ENCODE measurements at places on chromosomes 12 and 14. TPM values are rescaled to one million over a fixed set of nuclear protein-coding genes. Genes with fewer than 3 reads are reported as not detected.

HOTAIR gene
- polyA plus RNA-seq, result 0.05 TPM

DNA sequence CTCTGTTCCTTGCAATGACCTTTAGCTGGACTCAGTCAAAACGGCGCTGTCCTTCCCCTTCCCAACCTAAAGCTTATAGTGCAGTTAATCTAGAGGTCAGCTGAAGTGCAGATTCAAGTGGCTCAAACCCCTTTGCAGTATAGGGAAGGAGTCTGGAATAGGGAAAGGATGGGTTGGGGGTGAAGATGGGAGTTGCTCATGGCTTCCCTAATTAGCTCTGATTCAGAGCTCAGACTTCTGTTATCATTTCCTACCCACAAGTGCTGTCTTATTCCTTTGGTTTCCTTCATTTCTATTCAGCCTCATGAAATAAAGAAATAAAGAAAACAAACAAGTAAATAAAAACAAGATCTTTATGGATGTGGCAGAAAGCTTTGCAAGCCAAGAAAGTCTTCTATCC, 264.0 kb upstream of the HMGA2 start:
- DNase-seq, result no peak

DNA sequence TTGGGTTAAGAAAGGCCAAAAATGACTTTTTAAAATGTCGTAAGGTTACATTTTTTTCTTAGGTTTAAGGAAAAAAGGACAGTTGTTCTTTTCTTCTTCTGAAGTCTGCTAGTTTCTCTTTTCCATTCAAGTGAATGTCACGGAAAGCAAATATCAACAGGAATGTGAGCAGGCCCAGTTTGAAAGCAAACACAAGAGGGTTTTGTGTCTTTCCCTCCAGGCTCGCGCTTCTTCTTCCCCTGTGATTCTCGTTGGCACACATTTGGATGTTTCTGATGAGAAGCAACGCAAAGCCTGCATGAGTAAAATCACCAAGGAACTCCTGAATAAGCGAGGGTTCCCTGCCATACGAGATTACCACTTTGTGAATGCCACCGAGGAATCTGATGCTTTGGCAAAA, 85.4 kb downstream of the LRRK2 start:
- no peak for DNase-seq

- DNase-seq, result no peak
These were observed 293.5 kb upstream of the RTL1 start for GRCh38 chr14:101196795-101197590.

DNA sequence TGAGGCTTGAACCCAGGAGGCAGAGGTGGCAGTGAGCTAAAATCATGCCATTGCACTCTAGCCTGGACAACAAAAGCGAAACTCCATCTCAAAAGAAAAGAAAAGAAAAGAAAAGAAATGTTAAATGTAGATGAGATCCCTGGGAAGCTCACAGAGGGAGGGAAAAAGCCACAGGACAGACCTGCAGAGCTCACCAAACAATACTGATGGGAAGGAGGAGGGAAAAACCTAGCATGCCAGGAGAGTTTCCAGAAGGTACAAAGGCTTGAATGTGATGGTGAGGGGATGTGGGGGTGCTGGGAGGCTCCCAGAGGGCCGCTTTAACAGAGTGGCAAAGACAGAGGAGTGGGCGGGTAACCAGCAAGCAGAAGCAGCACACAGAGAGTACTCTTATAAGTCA, 72.3 kb downstream of the PTPN21 start:
- DNase-seq, result no peak

GRCh38 chr14:73209953-73210352, 27.4 kb upstream of the PAPLN start:
- no peak for DNase-seq

GRCh38 chr12:2137711-2138110, 84.9 kb downstream of the CACNA1C start:
- DNase-seq, result no peak

DNA sequence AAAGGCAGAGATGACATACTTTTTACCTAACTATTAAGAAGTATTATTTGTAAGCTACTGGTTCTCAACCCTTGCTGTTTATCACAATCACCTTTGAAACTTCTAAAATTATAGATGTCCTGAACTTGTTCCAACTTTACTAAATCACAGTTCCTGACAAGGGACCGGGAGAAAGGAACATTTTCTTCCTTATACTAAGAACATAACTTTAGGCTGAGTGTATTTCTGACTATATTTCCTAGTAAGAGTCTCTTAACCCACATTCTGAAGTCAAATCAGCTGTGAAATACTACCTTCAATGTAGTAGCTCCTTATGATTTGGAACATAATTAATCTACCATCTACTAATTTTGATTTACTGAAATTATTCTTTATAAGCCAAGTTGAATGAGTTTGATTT, 80.2 kb downstream of the BAZ1A start:
- DNase-seq, result no peak

SCN8A gene
- polyA plus RNA-seq, result 0.35 TPM

GRCh38 chr14:54140551-54140950, 183.9 kb upstream of the BMP4 start:
- no peak for DNase-seq

LRRC10 gene
- polyA plus RNA-seq, result 0.18 TPM

- DNase-seq, result no peak
These were observed 258.3 kb upstream of the STXBP6 start for GRCh38 chr14:25308244-25308643.

GRCh38 chr12:3002646-3003045, 43.4 kb downstream of the TEAD4 start:
- peak; percentile 26 for DNase-seq

DNA sequence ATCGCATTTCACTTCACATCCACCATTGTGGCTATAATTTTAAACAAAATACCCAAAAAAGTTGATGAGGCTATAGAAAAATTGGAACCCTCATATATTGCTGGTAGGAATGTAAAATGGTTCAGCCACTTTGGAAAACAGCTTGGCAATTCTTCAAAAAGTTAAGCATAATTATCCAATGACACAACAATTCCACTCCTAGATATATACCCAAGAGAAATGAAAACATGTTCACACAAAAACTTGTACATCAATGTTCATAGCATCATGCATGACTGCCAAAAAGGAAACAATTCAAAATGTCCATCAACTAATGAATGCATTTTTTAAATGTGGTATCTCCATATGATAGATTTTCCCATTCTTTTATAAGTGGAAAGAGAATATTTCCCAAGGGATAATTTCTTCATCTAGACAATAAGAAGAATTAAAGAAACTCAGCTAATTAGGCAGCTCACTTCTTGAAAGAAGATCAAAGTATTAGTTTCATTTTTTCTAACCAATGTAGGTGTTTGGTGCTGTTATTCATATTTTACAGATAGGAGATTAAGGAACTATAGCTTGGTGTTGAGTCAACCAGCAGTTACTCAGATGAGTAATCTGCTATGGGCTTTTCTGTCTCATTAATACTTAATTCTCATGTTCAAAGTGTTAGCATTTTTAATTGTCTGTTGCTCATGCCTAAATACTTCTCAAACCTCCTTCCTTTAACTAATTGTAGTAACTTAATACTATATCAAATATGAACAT, 32.8 kb downstream of the YEATS4 start:
- DNase-seq, result no peak
